ENCODE measurements at places on chromosomes 4 and X. TPM values are rescaled to one million over a fixed set of nuclear protein-coding genes. Genes with fewer than 3 reads are reported as not detected.

The ERAS gene
- polyA plus RNA-seq: 0.18 TPM

The NDST3 gene
- polyA plus RNA-seq: 4.0 TPM

The DUX4 gene
- 0.27 TPM for polyA plus RNA-seq

The USP26 gene
- not detected for polyA plus RNA-seq

The CT45A3 gene
- not detected for polyA plus RNA-seq

The SH3RF1 gene
- 10.1 TPM for polyA plus RNA-seq

The PCDH7 gene
- 22.1 TPM for polyA plus RNA-seq

The HELT gene
- polyA plus RNA-seq: not detected
